Caki2 (cell line): ENCODE measurements at places on chromosomes 11 and 22.

GRCh38 chr11:69050592-69051380, 2.1 kb downstream of the TPCN2 start:
- DNase-seq: no peak

GRCh38 chr11:130550150-130550549, 101.7 kb downstream of the ADAMTS15 start:
- no peak for DNase-seq

DNA sequence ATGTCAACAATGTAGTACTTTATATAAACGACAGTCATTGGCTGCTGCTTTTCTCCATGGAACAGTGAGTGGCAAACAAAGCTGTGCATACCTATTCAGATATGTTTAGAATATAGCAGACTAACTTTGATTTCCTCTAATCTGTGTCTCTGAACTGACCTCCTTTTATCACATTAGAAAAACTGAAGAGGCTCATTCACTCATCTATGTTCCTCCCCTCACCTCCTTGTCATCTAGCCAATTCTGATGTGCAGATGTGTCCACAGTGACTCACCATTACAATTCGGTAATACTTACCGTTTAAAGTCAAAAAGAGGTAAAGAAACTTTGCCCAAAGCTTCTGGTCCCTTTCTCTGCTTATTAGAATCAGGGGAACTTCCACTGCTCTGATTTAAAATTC, 51.5 kb upstream of the RPS13 start:
- DNase-seq: no peak

- DNase-seq: no peak
These were observed 165.0 kb downstream of the CHST1 start for GRCh38 chr11:45500451-45500850.

GRCh38 chr22:37098976-37099591, 10.4 kb downstream of the TMPRSS6 start:
- DNase-seq: no peak
